ENCODE measurements at places on chromosomes 2 and 18.

DNA sequence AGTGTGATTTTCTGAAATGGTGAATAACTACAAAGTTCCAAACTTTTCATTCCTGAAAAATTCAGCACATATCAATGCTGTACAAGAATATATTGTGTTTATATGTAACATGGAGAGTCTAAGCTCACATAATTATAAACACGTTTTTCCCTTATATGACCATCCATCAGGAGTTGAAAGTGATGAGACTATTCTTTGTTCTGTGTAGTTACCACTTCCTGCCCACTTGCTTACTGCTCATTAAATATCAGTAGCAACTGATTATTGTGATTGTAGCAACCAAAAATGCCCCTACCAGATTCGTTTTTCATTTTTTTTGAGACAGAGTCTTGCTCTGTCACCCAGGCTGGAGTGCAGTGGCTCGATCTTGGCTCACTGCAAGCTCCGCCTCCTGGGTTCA, 30.8 kb downstream of the OTX1 start:
- DNase-seq = no peak

DNA sequence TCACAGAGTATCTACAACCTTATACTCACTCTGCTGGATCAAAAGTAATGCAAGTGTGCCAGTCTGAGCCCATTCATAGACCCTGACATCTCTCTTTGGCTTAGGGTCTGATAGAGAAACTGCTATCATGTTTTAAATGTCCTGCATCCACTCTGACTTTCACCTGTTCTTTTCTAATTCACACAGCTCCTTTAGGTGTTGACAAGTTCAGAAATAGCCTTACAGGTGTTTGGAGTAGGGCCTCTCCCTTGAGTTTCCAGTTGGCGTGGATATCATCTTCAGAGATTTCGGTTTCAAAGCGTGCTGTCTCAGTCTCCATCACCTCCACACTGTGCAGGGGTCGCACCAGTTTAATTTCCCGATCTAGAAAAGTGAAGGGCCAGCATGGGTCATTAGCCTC, 150.3 kb downstream of the PLEKHA3 start:
- no peak for DNase-seq

DNA sequence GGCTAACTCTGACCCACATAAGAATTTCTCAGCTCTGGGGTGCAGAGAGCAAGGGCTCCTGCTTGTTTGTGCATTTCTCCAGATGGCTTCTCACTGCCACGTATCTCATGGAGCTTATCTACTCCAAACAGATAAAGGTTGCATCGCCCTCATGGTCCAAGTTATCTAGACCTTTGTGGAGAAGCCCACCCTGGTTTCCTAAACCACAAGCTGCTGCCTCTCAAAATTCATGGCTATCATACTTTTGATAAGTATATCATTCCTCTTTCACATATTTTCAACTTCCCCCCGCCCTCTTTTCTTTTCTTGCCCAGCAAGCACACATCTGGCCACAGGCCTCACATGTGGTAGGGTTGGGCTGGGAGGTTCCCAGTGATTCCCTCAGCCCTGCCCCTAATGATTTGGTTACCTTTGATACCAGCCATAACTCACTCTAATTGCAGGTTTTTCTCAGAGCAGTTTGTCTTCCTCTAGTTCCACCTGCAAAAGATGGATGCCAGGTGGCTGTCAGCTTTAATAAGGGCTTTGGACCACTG, 146.0 kb downstream of the RHBDD1 start:
- DNase-seq = no peak

GRCh38 chr18:37285825-37286224, 279.8 kb downstream of the CELF4 start:
- DNase-seq = no peak

GRCh38 chr18:76977108-76977621, 154.8 kb downstream of the ZNF236 start:
- DNase-seq = no peak

Measured in MG63 (cell line).